ENCODE measurements at places on chromosomes 6 and 20.

DNA sequence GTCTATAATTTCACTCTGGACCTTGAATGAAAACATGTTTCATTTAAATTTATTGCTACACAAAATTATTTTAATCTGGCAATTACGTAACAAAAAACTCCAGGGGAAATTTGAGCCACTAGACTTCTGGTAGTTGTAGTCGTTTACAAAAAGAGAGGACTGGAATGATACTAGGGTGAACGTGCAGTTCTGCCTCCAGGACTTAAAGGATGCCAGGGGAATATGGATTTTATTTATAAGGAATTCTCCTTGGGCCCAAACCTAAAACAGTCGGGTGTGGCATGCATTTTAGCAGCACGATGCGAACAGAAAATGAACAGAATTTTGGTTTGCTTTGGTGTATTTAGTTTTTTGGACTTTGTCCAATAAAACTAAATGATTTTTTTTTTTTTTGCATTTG, 76.9 kb downstream of the PRL start:
- no peak for DNase-seq

GRCh38 chr6:36019167-36019566, 5.3 kb downstream of the SLC26A8 start:
- DNase-seq: peak; percentile 100

GRCh38 chr6:7201732-7202541, 94.2 kb downstream of the RREB1 start:
- DNase-seq: peak; percentile 97

- no peak for DNase-seq
Measured at GRCh38 chr20:20702330-20703245, 9.9 kb downstream of the RALGAPA2 start.

DNA sequence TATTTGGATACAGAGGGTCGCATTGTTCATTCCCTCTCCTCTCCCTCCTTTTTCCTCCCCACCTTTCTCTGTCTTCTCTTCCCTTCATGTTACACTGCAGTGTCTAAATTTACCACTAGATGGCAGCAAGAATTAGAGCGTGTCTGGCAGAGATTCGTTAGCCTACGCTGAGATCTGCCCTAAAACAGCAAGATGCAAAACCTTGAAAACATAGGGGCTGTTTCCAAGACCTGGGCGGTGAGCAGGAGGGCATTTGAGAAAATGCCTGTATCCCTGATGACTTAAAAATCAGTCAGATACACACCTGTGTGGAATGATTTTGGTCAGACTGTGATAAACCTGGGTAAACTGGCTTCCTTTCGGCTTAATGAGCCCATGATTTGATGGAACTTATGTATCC, 101.5 kb upstream of the ISM1 start:
- DNase-seq: peak; percentile 40

DNA sequence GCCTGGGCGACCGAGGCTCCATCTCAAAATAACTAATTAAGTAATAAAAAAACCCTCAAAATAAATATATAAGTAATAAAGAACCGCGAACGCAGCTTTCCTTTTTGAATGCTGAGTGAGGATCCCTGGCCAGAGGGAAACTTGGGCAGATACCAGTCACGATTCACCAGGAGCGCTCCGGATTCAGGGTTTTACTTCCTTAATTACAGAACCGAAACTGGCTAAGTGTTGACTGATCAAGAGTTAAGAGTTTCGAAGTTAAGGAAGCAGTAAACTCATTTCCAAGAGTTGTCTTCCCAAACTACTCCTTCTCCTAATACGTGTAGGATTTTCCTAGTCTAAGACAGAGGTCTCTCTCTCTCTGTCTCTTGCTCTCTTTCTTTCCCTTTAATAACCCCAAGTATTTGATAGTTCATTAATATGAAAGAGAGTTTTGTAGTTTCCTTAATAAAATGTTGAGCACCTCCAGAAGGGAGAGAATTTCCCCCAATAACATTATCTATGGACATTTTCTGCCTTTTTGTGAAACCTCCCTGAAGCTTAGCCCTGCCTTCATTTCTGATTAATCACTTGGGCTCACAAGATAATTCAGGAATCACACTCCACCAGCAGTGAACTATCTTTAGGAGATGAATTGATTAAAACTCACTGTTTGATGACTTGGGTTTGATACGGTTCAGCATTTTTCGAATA, 61.4 kb upstream of the ZNF217 start:
- DNase-seq: peak; percentile 61

GRCh38 chr6:144576871-144577270, 291.7 kb downstream of the UTRN start:
- DNase-seq: no peak
